GM19239 (cell line): ENCODE measurements at places on chromosomes 12 and 14.

- DNase-seq: no peak
Observed at GRCh38 chr12:72337946-72338345, 65.8 kb downstream of the TRHDE start.

DNA sequence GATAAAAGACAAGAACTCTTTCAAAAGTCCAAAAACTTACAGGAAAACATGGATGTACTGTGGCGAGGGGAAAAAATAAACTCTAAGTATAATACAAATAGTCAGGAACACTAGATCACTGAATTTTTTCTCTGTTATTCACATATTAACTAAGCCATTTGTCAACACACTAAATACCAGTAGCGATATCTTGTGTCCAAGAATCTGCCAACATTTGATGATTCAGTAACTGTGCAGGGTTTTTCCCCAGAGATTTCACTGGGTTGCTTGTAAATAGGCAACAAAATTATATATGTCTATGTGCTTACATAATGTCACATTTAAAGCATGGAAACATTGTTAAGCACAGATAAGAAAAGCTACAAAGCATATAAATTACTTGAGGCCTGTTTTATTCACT, 205.9 kb downstream of the KIF21A start:
- no peak for DNase-seq

DNA sequence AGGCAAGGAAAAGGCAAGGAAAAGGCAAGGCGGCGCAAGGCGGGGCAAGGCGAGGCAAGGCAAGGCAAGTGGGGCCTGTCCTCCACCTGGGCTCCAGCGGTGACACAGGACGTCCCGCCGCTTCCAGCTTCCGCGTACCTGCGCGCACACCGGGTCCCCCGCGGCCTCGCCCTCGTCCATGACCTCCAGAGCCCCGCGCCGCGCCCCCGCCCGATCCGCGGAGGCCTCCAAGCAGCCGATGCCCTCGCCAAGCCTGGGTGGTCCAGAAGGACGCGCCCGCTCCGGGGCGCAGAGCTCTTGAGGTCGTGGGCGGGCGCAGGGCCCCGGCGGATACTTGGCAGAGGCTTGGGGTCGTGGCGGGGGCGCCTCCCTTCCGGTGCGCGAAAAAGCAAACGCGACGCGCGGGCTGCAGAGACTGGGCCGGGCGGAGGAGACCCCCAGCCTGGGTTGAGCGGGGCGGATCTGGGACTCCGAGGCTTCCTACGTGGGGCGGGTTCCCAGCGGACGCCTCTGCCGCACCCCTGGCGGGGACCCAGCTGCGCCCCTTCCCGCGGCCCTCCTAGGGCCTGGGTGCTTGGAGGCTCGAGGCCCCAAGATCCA, 60.8 kb upstream of the EIF5 start:
- DNase-seq: no peak

DNA sequence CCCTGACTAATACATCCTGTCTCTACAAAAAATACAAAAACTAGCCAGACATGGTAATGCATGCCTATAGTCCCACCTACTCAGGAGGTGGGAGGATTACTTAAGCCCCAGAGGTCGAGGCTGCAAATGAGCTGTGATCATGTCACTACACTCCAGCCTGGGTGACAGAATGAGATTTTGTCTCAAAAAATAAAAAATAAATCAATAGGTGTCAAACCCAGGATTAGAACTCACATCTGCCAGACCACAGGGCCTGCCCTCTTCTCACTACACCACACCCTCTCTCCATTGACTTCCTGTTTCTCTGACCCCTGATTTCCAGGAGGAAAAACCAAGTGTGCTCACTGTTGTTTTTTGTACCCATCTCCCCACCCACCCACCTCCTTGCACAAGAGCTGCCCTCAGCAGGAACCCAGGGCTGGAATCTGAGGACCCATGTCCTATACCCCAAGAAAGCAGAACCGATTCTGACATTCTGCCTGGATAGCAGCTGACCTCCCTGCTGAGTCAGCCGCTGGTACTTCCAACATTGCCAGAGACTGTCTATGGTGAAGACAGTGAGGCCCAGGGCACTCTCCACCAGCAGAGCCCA, 6.2 kb downstream of the CMKLR1 start:
- DNase-seq: no peak

- no peak for DNase-seq
Observed at GRCh38 chr12:15276088-15276698, 46.1 kb upstream of the PTPRO start.

- no peak for DNase-seq
Observed at GRCh38 chr12:93634416-93634815, 42.8 kb upstream of the CRADD start.

- no peak for DNase-seq
Observed at GRCh38 chr14:103384450-103385151, 614 bp upstream of the MARK3 start.
